ENCODE measurements at places on chromosomes 12 and 14.
A peak's percentile ranks its signal among the peaks of the same experiment; 100 is the strongest.

DNA sequence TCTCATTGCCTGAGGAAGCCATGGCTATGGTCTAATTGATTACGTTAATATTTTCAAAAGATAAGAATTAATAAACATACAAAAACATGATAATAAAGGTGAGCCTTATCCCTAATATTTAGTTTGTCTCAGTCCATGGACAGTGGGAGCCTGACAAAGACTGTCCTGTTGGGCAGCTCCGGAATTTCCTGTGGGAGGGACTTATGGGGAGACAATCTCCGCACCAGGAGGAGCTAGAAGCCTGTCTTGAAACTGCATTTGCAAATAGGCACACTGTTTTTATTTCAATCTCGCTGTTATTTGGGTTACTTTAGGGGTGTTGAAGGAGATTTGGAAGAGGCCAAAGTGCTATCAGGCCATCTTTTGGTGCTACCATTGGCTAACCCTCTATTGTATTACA, 50.8 kb upstream of the ZDHHC17 start:
- no peak for DNase-seq

GRCh38 chr12:48388938-48389337, 38.2 kb upstream of the ZNF641 start:
- no peak for DNase-seq

- DNase-seq = no peak
These were observed 80.3 kb downstream of the PAPOLA start for GRCh38 chr14:96582411-96582961.

GRCh38 chr12:94614288-94614721, 36.1 kb downstream of the TMCC3 start:
- DNase-seq = no peak

DNA sequence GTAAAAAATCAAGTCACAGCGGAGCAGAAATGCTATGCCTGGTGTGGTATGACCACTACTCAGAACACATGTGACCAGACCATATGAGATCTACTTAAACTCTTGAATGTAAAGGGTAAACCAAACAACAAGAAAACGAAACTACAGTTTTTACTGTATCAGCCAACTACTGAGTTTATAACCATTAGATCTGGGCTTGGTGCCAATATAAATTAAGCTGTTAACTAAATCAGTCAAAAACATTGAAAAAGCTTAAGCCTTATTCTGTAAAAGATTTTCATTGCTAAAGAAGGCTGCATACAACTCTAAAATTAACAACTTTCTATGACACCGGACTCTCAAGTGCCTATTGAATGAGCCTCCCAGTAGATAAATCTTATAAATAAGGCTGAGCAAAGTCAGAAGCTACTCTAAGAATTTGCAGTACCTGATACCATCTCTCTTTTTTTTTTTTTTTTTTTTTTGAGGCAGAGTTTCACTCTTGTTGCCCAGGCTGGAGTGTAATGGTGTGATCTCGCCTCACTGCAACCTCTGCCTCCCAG, 35.4 kb downstream of the SPTLC2 start:
- peak; percentile 4 for DNase-seq

- DNase-seq = no peak
These were observed 12.2 kb downstream of the JDP2 start for GRCh38 chr14:75439989-75440388.

DNA sequence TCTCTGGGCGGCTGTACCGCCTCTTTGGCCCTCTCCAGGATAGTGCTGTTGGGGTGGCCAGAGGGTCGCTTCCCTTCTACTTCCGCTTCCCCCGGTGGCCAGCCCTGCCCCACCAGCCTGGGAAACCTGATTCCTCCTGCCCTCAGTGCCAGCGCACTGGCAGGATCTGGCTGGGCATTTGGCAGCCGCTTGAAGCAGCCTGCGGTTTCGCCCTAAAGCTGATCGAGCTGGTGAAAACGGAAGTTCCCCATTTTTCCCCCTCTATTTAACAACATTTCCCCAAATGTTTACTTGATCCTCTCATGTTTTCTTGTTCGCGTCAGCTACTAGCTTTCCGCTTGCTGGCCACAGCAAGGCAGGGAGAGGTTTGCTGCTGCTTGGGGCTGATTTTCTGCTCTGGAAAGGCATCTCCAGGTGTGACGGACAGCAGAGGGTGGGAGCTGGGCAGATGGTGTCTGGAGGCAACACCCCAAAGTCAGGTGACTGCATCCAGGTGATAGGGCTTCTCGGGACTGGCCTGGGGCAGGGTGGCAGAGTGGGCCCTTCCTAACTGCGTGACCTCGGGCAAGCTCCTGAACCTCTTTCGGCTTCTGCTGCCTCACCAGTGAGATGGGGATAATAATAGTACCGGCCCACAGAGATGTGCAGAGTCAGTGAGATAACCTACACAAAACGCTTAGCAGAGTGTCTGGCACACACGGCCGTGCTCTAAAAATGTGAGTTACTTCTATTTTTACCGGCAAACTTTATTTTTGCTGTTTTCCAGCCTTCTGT, 53.1 kb downstream of the TSPAN9 start:
- DNase-seq = peak; percentile 82

GRCh38 chr14:73780391-73780790, 66.2 kb upstream of the PNMA1 start:
- DNase-seq = no peak

DNA sequence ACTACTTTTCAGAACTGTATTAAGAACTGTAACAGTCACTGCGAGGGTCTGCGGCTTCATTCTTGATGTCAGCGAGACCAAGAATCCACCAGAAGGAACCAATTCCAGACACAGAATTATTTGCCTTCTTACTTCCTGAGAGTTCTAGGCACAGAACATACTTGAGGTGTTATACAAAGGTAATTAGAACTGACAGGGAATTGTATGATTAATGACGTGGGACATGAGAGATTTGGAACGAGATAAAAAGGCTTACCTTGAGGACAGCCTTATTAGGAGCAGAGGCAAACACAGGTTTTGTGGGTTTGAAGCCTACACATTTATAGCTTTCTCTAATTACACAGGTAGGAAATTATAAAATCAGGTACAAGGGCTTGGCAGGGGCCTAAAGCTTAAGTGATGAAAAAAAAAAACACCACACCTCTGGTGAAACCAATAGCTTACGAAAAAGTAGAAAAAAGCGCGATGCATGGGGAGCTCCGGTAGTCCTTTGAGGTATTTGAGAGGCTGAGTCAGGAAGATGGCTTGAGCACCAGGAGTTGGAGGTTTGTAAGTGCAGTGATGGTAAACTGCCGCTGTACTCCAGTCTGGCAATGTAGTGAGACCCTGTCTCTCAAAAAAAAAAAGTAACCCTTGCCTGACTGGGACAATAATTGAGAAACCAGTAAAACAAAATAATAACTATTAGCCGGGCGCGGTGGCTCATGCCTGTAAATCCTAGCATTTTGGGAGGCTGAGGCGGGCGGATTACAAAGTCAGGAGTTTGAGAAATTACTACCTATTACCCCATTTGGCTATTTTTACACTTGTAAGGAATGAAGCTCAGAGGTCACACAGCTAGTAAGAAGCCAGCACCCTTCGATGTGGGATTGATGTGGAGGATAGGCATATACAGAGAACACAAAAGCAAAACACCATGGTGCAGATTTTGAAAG, 795 bp upstream of the ACOT2 start:
- peak; percentile 2 for DNase-seq

DNA sequence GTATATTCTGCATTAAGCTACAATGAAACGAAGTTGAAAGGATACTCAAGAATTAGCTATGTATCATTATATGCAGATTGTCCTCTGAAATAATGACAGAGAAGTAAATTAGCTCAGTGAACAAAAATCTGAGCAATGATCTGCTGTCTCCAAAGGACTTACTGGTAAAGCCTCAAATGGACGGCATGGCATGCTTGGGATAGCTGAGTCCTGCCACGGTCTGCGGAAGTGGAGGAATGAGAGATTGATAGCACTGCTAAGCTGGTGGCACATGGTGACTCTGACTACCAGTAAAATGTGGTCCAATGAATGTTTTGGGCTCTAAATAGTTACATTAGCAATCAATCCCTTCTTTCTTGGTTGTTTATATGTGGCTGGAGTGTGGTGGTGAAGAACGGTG, 3.7 kb upstream of the DENND5B start:
- DNase-seq = no peak

GRCh38 chr14:61034416-61035120, 53.5 kb downstream of the SLC38A6 start:
- DNase-seq = peak; percentile 54

- no peak for DNase-seq
These were observed 35.5 kb downstream of the HECTD1 start for GRCh38 chr14:31172084-31172483.

DNA sequence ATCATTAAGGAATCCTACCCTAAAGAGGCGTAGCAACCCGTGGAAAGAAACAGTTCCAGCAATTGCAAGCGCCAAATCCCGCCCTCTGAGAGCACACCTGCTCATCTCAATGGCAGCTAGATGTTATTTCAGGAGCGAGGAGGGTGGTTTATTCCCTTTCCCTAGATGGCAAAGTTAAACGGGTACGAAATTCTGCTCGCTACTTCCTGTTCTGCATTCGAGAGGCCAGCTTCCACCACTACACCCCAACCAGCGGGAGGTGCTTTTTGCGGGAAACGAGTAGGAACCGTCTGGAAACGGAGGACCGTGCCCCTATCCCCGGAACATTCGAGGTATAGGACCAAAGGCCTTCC, 536 bp downstream of the VPS29 start:
- DNase-seq = peak; percentile 20

DNA sequence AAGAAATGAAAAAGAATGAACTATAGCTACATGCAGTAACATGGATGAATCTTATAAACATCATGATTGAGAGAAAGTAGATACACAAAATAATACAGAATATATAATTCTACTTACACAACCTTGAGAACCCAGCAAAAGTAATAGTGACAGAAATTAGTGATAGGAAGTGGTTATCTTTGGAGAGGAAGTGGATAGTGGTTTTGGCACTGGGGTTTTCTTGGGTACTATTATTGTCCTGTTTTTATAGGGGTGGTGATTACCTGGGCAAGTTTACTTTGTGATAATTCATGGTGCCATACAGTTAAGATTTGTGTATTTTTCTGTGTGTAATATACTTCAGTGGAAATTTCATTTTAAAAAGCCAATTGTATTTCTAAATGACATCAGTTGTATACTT, 352.7 kb downstream of the AEBP2 start:
- no peak for DNase-seq

DNA sequence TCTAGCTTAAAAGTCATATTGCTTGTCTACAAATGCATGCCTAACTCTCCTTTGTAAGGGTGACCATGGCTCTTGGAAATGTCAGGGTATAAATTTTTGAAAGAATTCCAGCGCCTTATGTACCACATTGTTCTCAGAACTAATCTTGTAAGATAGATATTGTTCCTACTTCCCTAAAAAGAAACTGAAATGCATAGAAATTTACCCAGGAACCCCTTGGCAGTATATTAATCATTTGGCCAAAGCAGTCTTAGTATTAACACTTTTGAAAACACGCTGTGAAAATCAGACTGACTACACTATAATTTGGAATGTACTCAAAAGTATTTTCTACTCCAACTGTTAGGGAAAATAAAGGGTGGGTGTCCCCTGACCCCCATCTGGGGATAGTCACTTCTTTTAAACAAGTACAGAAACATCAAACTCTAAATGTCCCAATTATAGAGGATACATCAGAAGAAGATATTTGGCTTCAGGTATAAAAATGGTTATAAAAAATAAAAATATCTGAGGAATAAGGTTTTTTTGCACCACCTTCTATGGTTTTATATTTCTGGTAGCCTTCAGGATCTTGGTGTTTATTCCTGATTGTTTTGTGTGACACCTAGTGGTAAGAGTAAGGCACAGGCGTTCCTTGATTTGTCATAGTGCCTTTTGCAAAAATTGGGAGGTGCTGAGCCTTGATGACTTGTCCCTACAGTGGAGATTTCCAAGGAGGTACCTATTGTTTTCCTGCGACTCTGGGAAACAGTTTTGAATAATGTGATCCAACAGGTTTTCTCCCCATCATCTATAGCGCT, 2.2 kb upstream of the NFKBIA start:
- DNase-seq = peak; percentile 70

DNA sequence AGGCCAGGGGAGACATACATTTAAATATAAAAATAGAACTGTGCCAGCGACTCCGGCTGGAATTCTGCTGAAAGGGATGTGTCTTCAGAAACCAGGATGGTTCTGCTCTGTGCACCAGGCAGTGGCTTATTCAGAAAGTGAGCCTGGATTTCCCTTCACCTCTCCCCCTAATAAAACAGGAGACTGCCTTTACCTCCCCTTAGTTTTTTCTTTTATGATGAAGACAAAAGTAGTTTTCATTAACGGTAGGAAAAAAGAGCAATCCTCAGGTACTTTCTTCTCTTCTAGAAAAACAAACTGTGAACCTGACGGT, 346 bp downstream of the SLC7A8 start:
- DNase-seq = peak; percentile 15

GRCh38 chr12:25553098-25553497, at the start of gene LMNTD1:
TSS of gene LMNTD1 (minus strand) at chr12:25553283. CDS start at chr12:25552959, 324 bp downstream.
- no peak for DNase-seq

DNA sequence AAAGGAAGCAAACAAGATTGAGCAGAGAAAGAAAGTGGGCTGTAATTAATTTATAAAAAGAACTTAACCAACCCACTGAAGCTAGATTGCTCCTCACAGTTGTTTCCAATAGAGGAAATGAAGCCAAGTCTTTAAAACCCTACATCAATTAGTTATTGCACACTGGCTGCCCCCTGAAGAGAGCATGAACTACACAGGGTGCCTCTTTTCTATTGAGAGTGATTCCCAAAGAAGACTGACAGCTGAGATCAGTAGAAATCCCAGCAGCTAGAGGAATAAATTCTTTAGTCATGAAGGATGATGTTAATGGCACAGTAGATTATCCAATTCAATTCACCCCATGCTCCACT, 8.6 kb upstream of the USP15 start:
- no peak for DNase-seq
